ENCODE measurements at places on chromosomes 6 and 20. TPM values are rescaled to one million over a fixed set of nuclear protein-coding genes. Genes with fewer than 3 reads are reported as not detected.

Gene TRAPPC3L
- not detected for polyA plus RNA-seq

Gene RAD21L1
- polyA plus RNA-seq = not detected

Gene TGM2
- polyA plus RNA-seq = not detected

Gene TMEM244
- polyA plus RNA-seq = not detected

Gene PDYN
- 17.3 TPM for polyA plus RNA-seq

Gene IRF4
- not detected for polyA plus RNA-seq

Gene TUBB2B
- polyA plus RNA-seq = 3,711 TPM

Gene OR2B2
- not detected for polyA plus RNA-seq

Gene MYCT1
- not detected for polyA plus RNA-seq

Gene RIOK1
- polyA plus RNA-seq = 27.4 TPM

Gene ARMC2
- 18.6 TPM for polyA plus RNA-seq
